Astrocyte (in vitro differentiated cells and primary cell): ENCODE measurements at places on chromosomes 11 and 22. TPM values are rescaled to one million over a fixed set of nuclear protein-coding genes. Genes with fewer than 3 reads are reported as not detected.

DNA sequence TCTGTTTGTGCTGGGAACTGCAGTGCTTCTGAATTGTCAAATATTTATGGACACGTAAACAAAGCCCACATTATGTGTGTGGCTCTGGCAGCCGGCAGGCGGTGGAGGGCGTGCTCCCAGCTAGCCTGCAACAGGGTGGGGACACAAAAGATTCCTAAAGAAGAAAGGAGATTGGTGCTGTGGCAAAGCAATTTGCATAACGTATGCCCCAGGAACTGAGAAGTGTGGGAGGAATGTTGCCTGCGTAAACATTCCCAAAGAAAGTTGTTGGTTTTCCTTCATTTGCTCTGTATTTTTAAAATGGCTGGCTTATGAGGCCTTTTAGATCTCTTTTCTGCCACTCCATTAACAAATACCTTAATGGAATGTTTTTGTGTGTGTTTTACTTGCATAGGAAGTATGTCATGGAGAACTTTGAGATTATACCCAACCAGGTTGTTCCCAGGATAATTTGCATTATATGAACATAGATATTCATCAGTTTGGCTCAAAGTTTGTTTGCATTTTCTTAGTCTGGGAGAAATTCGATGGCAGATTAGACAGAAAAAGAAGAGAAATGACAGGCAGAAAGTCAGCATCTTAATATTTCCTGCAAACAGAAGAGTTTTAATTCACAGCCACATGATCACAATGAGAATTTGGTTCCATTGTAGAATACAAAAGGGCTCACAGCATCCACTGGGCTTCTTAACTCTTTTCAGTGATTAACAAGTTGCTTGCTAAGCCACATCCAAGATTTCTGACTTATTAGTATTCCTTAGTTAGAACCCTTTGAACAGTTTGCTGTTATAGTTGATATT lies 41.8 kb upstream of the DLAT start:
- no peaks in the 10 kb centered on the region for H3K27me3 ChIP-seq
- peaks cover 6% of the 10 kb centered on the region for H3K36me3 ChIP-seq
- H3K27ac ChIP-seq = peak overlapping the region; percentile 52
- H3K4me3 ChIP-seq = no peak overlapping the region

RAB38 gene
- 3.2 TPM in 2 replicates for total RNA-seq

DNA sequence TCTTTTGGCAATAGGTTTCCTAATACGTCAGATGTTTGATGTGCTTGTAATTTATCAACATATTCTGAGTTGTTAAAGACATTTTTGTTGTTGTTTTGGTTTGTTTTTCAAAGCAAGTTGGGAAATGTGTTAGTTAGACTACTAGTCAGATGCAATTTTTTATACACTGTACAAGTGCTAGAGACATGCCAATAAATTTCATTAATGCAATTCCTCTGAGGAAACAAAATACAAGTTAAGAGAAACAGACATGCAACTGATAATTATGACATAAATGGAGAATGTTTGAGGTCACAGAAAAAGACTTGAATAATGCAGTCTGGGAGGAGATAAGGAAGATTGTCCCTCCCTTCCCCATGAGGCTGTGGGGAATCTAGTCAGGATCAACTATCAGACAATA lies 5.9 kb downstream of the OR51T1 start:
- DNase-seq = no peak
- no peak overlapping the region for H3K27ac ChIP-seq
- H3K36me3 ChIP-seq = no peaks in the 10 kb centered on the region
- no peaks in the 10 kb centered on the region for H3K4me1 ChIP-seq

GRCh38 chr11:3879967-3880542 lies 24.6 kb downstream of the STIM1 start:
- H3K27ac ChIP-seq = no peak overlapping the region
- DNase-seq = no peak
- H3K27me3 ChIP-seq = no peaks in the 10 kb centered on the region
- H3K4me1 ChIP-seq = peaks cover 5% of the 10 kb centered on the region

BAIAP2L2 gene
- total RNA-seq = 0.54 and 0.94 TPM in 2 replicates

GRCh38 chr11:61515686-61516085 lies 7.1 kb downstream of the LRRC10B start:
- H3K4me3 ChIP-seq = no peak overlapping the region
- DNase-seq = no peak
- H3K27me3 ChIP-seq = peaks cover 9% of the 10 kb centered on the region
- H3K27ac ChIP-seq = no peak overlapping the region
- peaks cover 5% of the 10 kb centered on the region for H3K4me1 ChIP-seq
- H3K36me3 ChIP-seq = no peaks in the 10 kb centered on the region

- H3K36me3 ChIP-seq = no peaks in the 10 kb centered on the region
- no peaks in the 10 kb centered on the region for H3K4me1 ChIP-seq
- no peak overlapping the region for H3K4me3 ChIP-seq
- DNase-seq = no peak
Measured at GRCh38 chr22:46728470-46728869, 9.6 kb downstream of the CERK start.

MRGPRF gene
- 3.2 and 4.1 TPM in 2 replicates for total RNA-seq

DNA sequence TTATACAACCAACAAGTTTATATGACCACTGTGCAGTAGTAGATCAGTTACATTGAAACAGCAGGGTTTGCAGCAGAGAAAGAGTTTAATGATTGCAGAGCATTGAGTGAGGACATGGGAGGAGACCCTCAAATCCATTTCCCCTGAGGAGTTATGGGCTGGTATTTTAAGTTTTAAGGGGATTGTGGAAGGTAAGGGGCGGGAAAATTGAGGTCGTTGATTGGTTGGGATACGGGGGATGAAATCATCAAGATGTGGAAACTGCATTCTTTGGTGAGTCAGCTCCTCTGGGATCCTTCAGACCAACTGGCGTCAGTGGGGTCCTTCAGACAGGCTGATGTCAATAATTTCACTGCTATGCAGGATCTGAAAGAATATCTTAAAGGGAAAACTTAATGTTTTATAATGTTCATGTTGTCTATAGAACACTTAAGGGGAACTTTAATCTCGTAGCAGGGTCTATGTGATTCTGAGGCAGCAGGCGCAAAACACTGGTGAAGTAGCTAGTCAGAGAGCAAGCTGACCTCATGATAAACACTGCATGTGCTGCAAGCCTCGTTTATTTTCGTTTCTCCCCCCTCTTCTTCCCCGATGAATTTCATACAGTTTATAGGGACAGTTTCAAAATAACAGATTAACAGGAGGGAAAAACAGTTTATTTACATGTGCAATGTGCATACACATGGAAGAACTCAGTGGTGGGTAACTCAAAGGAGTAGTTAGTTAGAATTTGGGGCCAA lies 17.4 kb upstream of the BACE1-AS start:
- no peaks in the 10 kb centered on the region for H3K27me3 ChIP-seq
- H3K27ac ChIP-seq = peak overlapping the region; percentile 89
- DNase-seq = peak; percentile 80
- H3K4me1 ChIP-seq = peaks cover 10% of the 10 kb centered on the region

DNA sequence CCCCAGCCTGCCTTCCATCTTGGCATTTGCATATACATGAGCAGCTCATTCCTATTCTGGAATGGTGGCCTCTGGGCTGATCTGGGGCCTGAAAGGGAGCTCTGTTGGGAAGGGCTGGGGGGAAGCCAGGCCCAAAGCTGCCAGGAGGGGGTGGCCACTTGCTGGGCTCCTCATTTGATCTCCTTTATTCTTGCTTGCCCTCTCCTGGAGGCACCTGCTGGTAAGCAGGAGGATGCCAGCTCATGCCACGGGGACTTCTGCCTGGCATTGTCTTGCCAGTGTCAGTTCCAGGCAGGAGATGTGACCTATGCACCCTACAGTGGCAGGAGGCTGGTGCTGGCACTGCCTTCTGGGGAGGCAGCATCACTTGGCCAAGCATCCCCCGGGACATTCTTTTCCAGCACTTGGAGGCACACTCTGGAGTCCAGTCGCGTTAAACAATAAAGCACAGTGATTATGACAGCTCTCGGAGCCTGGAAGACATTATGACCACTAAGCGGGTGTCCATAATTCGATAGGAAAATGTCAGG lies 128.3 kb downstream of the NTM start:
- H3K36me3 ChIP-seq = no peaks in the 10 kb centered on the region
- peaks cover 10% of the 10 kb centered on the region for H3K27me3 ChIP-seq
- H3K27ac ChIP-seq = no peak overlapping the region

SLC17A6 gene
- not detected in 2 replicates for total RNA-seq

GRCh38 chr11:131903074-131903473 lies 532.7 kb downstream of the NTM start:
- H3K4me1 ChIP-seq = peaks cover 30% of the 10 kb centered on the region
- H3K27me3 ChIP-seq = no peaks in the 10 kb centered on the region
- H3K36me3 ChIP-seq = peaks cover 1% of the 10 kb centered on the region
- no peak overlapping the region for H3K27ac ChIP-seq
- DNase-seq = no peak

DNA sequence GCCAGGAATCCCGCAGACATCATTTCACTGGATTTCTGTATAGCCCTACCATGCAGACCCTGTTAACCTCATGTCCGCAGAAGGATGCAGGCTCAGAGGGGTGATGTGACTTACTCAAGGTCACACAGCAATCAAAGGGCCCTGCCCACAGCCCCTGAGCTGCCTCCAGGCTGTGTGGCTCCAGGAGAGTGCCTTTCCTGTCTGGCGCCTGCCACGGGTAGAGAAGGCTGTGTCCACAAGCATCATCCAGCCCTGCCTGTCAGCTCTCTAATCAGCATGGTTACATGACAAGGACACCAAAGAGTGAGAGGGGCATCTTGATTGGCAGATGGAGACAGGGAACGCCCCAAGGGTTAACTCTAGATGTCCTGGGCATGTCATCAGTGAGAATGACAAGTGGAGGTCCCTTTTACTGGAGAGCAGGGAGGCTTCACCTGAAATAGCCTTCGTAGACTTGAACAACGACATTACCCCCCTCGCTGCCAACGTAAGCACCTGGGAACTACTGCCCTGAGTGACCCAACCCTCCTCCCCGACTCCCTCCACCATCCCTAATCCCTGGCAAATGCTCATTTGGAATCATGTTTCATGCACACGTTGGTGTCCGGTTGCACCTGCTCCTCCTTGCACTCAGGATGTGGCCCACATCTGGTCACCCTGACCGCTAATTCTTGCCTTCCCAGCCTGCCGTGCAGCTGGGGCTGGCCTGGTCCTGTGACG lies 6.9 kb downstream of the FGF19 start:
- no peaks in the 10 kb centered on the region for H3K36me3 ChIP-seq
- H3K4me3 ChIP-seq = no peak overlapping the region
- peaks cover 28% of the 10 kb centered on the region for H3K27me3 ChIP-seq

GAB4 gene
- total RNA-seq = not detected in 2 replicates

PANX3 gene
- total RNA-seq = not detected in 2 replicates

GRCh38 chr11:119594639-119595249 lies 134.3 kb downstream of the NECTIN1 start:
- no peak overlapping the region for H3K4me3 ChIP-seq
- no peaks in the 10 kb centered on the region for H3K36me3 ChIP-seq
- no peaks in the 10 kb centered on the region for H3K27me3 ChIP-seq
- peaks cover 38% of the 10 kb centered on the region for H3K4me1 ChIP-seq
- DNase-seq = peak; percentile 86
- H3K27ac ChIP-seq = peak overlapping the region; percentile 47

GRCh38 chr11:83008581-83008923 lies 63.1 kb downstream of the RAB30 start:
- H3K36me3 ChIP-seq = no peaks in the 10 kb centered on the region
- H3K27me3 ChIP-seq = no peaks in the 10 kb centered on the region
- peak; percentile 66 for DNase-seq
- no peak overlapping the region for H3K4me3 ChIP-seq
- H3K4me1 ChIP-seq = peaks cover 34% of the 10 kb centered on the region

DNA sequence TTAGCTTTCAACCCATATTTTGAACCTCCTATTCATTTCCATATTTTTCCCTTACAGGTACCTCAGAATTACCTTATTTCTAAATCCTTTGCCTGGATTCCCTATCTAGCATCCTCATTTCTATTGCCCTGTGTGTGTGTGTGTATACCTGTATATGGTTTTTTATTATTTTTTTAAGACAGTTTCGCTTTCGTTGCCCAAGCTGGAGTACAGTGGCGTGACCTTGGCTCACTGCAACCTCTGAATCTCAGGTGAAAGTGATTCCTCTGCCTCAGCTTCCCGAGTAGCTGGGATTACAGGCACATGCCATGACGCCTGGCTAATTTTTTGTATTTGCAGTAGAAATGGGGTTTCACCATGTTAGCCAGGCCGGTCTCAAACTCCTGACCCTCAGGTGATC lies 12.6 kb downstream of the HIPK3 start:
- H3K36me3 ChIP-seq = no peaks in the 10 kb centered on the region
- H3K27ac ChIP-seq = no peak overlapping the region
- H3K4me3 ChIP-seq = no peak overlapping the region

ENTHD1 gene
- total RNA-seq = not detected in 2 replicates

DNA sequence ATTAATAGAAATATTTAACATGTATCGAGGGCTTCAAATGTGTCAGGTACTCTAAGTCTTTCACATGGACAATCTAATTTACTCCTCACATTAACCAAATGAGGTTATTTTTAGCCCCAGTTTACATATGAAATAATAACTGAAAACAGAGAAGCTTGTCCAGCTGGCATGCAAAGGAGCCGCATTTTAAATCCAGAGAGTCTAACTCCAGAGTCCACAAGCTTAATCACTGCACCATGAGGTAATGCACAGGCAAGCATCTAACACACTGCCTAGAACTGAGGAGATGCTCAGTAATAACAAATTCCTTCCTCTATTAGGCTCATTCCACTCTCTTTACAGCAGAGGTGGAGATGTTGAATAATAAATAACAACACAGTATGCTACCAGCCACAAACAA lies 165.7 kb upstream of the GUCY1A2 start:
- no peaks in the 10 kb centered on the region for H3K27me3 ChIP-seq
- no peaks in the 10 kb centered on the region for H3K36me3 ChIP-seq
- peak; percentile 38 for DNase-seq
- H3K4me1 ChIP-seq = peaks cover 3% of the 10 kb centered on the region

GRCh38 chr22:24418786-24419474 lies 8.5 kb upstream of the ADORA2A start:
- no peak overlapping the region for H3K4me3 ChIP-seq
- no peak for DNase-seq

SERPINH1 gene
- 768 and 923 TPM in 2 replicates for total RNA-seq

- no peak overlapping the region for H3K4me3 ChIP-seq
- no peaks in the 10 kb centered on the region for H3K36me3 ChIP-seq
- H3K27me3 ChIP-seq = no peaks in the 10 kb centered on the region
- peak; percentile 22 for DNase-seq
Measured at GRCh38 chr22:47151490-47151889, 389.0 kb downstream of the TBC1D22A start.

DNA sequence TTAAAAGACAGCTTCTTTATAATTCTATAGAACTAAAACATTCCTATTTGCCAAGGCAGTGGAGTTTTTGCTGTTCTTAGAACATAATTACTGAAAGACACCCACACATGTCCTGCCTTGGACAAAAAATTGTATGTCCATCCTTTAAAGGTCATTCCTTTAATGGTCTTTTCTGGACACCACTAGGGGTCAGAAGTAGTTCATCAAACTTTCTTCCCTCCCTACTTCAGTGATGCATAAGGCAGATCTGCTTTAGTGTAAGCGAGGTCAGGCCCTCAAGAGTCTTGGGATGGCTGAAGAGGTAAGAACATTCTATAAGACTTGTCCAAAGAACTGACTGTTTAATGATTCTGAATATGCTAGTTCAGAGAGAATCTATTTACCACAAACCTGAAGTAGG lies 4.3 kb upstream of the OR51V1 start:
- no peaks in the 10 kb centered on the region for H3K4me1 ChIP-seq
- peak; percentile 45 for DNase-seq
- H3K36me3 ChIP-seq = no peaks in the 10 kb centered on the region

GRCh38 chr11:2827792-2828191 lies 57.8 kb downstream of the CDKN1C start:
- no peak overlapping the region for H3K4me3 ChIP-seq
- peaks cover 26% of the 10 kb centered on the region for H3K4me1 ChIP-seq
- no peak overlapping the region for H3K27ac ChIP-seq
- no peaks in the 10 kb centered on the region for H3K27me3 ChIP-seq
- no peak for DNase-seq
